ENCODE measurements at places on chromosomes 1 and 21. TPM values are rescaled to one million over a fixed set of nuclear protein-coding genes. Genes with fewer than 3 reads are reported as not detected.

GRCh38 chr21:44967082-44968047 is 27.5 kb downstream of the SLX9 start:
- no peak for DNase-seq

DNA sequence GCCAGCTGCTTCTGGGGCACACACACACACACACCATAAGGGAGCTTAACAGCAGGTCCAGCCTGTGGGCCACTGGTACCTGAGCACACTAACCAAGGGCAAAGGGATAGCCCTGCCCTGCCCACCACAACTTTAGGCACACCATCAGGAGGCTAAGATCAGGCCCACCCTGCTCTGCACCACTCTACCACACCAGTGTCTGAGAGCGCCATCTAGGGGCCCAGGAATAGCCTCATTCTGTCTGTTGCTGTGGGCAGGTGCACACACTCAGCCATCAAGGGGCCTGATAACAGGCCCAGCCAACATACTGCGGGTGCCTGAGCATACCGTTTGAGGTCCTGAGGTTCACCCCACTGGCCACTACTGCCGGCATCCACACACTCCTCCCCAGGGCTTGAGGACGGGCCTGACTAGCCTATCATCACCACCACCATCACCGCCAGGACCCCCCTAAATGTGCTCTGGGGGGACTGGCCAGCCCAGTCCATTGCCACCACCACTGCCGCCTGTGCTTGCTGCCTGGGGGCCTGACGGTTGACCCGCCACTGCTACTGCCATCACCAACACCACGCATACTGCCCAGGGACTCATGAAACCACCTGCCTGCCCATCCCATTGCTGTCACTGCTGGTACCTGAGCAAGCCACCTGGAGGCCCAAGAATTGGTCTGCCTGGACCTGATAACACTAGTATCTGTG is 31.3 kb downstream of the NSL1 start:
- no peak for DNase-seq

PSRC1 gene
- total RNA-seq: 54.6 TPM

DNA sequence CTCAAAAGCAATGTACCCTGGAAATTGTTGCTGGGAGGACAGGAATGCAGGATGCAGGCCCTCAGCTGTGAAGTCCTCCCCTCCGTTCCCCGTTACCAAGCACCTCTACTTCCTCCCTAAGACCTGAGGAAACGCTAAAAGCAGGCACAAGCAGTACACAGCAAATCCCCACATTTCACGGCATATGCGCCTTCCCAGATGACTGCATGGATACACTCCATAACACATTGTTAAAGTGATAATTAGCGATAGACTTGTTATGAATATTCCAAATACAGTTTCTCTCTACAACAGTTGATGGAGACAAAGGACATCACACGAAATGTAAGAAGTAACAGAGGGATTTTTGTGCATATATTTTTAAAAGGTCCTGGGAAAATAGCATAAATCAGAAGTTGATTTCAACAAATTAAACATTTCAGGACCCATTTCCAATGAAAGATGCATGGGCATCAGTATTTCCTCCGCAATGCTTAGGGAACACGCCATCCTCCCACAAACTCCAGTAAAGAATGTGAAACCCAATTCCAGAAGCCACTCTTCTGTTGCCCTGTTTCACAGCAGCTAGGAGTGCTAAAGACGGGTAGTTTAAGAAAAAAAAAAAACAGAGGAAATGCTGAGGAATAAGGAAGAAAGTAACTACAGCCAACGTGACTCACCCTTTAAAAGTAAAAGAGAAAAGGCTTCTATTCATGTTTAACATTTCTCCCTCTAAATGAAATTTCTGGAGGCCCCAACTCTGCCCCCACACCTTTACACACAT is 75.5 kb downstream of the HIVEP3 start:
- no peak for DNase-seq

GRCh38 chr1:60488847-60489246 is 415.3 kb upstream of the C1orf87 start:
- no peak for DNase-seq

Data from HT-29 (cell line).